Neuronal stem cell (in vitro differentiated cells): ENCODE measurements at places on chromosomes 6 and 20.

- no peak for DNase-seq
These were observed 53.6 kb downstream of the YTHDF1 start for GRCh38 chr20:63162206-63162795.

- DNase-seq: no peak
These were observed 172.4 kb downstream of the BCAS1 start for GRCh38 chr20:53897884-53898555.

DNA sequence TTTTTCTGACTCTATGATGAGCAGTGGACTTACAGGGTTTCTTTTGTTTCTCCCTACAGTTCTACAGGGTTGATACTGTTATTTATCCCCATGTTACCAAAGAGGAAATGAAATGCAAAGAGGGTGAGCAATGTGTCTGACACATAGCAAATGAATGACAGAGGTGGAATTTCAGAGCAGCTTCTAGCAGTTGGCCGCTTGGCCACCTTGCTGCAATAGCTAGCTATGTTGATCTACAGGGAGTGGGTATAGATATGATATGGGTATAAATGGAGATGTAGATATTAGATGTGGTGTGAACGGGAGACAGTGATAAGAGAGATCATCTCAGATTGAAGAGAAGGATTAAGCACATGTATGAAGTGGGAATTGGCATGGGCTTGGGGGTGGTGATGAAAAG is 10.9 kb upstream of the SLC22A3 start:
- DNase-seq: no peak

GRCh38 chr20:39911497-39911896 is 777.5 kb downstream of the MAFB start:
- DNase-seq: no peak

DNA sequence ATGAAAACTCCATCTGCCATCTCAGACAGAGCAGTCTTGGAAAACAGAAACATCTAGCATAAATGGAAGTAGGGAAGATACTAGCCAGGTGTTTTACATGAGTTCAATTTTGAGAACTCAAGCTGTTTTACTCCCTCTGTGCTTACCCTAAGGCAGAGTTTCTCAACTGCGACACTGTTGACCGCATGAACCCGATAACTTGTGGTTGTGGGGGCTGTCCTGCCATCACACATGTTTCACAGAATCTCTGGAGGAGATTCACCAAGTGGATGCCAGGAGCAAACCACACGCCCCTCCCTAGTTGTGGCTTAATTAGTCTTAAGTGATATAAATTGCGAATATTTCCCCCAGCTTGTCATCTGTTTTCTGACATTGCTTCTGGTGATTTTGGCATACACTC is 2.3 kb upstream of the SERPINB6 start:
- DNase-seq: no peak

GRCh38 chr6:125477844-125478243 is 176.1 kb upstream of the HDDC2 start:
- DNase-seq: no peak
